ENCODE measurements at places on chromosomes 13 and 19. TPM values are rescaled to one million over a fixed set of nuclear protein-coding genes. Genes with fewer than 3 reads are reported as not detected.

- DNase-seq = no peak
These were observed 59.4 kb downstream of the SLC10A2 start for GRCh38 chr13:103006641-103007426.

Gene C19orf18
- total RNA-seq = not detected

Gene SERPINE3
- not detected for total RNA-seq

- peak; percentile 81 for DNase-seq
These were observed 471.7 kb downstream of the EFNB2 start for GRCh38 chr13:106063591-106064313.

DNA sequence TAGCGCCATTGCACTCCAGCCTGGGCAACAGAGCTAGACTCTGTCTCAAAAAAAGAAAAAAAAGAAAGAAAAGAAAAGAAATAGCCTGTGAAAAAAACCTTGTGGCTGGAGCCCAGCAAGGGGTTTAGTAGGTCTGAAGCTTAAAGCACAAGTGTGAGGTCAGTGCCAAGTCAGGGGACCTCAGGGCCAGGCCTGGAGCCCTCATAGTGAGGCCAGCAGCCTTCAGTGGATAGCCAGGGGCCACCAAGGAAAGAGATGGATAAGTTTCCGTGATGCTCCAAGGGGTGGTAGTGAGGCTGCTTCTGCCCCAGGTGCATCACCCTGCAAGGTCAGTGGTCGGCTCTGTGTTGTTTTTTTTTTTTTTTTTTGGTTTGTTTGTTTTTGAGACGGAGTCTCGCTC is 12.9 kb downstream of the TINCR start:
- no peak for DNase-seq

DNA sequence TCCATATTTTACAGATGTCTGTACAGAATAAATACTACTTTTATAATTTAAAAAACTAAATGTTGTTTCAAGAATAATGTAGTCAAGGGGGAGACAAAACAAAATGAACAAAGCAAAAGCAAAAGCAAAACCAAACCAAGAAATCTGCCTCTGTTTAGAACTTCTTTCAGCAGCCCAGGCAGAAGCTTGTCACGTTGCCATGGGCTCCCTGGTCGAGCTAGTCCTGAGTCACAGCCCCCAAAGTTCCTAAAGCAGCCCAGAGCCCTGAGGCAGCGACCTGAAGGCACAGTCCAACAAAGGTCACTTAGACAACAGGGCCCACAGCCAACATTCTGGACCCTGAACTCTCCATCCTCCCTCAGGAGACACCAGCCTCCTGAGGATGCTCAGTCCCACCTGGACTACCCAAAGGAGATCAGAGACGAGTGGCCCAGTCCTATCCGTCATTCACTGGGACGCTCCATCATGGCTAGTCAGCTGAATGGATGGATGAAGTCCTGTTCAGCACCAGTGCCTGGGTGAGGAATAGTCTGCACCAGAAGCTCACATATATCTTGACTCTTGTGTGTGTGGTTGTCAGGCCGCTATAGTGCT is 41.7 kb downstream of the SIAH3 start:
- DNase-seq = peak; percentile 58

- peak; percentile 41 for DNase-seq
These were observed 6.5 kb downstream of the MEIOSIN start for GRCh38 chr19:45739498-45740439.

DNA sequence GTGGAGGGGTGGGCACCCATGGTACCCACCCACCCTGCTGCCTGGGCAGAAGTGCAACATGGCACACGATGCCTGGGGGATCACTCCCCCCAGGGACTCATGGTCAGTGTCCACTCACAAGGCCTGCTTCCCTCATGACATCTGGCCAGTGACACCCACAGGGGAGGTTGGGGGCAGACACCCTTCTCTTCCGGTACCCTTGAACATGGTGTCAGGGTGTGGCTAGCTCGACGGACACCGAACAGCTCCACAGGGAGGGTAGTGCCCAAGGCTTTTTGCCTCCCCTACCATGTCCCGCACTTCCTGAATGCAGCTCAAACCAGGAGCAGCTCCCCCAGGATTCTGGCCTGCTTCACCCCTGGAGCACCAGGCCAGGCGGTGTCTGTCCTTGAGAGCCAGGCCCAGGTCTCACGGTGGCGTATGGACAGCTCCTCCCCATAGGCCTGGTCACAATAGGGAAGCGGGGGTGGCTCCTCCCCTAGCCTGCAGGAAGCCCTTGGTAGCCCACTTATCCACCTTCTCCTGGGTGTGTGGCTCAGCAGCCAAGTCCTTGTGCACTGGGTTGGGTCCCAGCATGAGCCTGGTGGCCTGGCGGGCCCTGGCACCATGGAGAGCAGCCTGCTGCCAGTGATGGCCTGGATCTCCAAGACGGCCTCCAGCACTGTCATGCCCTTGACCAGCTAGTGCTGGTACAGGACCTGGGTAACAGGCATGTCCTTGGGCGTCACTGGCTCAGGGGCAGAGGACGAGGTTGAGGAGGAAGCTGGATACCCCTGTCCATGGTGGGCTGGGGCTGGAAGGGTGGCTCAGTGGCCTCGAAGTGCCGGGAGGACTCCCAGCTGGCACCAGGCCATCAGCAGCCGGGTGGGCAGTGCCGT is 7.8 kb downstream of the ACP4 start:
- no peak for DNase-seq

Gene KLK11
- not detected for total RNA-seq

Gene CRB3
- not detected for total RNA-seq

Gene SBK2
- not detected for total RNA-seq

- no peak for DNase-seq
These were observed 8.3 kb upstream of the KL start for GRCh38 chr13:33007950-33008349.

- no peak for DNase-seq
These were observed 144.9 kb downstream of the COL4A1 start for GRCh38 chr13:110162053-110162452.

Gene LHB
- 0.68 TPM for total RNA-seq

Data from RPMI7951 (cell line).